ENCODE measurements at places on chromosomes 6 and 20.

GRCh38 chr6:14423330-14423729 lies 305.8 kb downstream of the CD83 start:
- no peak for DNase-seq

- no peak for DNase-seq
Measured at GRCh38 chr6:166633732-166634535, 6.9 kb upstream of the RPS6KA2 start.

DNA sequence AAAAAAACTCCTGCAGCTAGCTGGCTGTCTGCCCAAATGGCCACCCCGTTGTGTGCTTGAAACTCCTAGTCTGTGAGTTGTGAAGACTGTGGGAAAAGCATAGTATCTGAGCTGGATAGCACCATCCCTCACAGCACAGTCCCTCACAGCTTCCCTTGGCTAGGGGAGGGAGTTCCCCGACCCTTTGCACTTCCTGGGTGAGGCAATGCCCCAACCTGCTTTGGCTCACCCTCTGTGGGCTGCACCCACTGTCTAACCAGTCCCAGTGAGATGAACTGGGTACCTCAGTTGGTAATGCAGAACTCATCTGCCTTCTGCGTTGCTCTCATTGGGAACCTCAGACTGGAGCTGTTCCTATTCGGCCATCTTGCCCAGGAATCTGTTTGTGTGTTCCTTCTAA lies 260.6 kb upstream of the STXBP5 start:
- DNase-seq, result no peak

GRCh38 chr20:25237610-25238318 lies 10.1 kb upstream of the PYGB start:
- DNase-seq, result peak; percentile 96

DNA sequence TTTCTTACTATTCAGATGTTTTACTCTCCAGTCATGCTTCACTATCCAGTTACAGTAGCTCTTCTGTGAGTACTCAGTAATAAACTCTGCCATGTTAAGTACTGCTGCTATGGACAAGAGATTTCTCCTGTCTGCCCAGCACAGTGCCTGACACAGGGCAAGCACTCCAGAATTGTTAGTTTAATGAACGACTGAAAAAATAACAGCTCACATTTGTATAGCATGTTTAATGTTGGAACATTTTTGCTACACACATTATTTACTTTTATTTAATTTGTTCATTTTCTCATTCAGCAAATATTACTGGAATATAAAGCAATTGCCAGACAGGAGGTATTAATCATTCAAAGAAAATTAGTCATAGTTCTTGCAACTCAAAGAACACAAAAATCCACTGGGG lies 142.6 kb upstream of the HMGN3 start:
- no peak for DNase-seq

- no peak for DNase-seq
Measured at GRCh38 chr6:166830185-166830890, 126.0 kb downstream of the RNASET2 start.

DNA sequence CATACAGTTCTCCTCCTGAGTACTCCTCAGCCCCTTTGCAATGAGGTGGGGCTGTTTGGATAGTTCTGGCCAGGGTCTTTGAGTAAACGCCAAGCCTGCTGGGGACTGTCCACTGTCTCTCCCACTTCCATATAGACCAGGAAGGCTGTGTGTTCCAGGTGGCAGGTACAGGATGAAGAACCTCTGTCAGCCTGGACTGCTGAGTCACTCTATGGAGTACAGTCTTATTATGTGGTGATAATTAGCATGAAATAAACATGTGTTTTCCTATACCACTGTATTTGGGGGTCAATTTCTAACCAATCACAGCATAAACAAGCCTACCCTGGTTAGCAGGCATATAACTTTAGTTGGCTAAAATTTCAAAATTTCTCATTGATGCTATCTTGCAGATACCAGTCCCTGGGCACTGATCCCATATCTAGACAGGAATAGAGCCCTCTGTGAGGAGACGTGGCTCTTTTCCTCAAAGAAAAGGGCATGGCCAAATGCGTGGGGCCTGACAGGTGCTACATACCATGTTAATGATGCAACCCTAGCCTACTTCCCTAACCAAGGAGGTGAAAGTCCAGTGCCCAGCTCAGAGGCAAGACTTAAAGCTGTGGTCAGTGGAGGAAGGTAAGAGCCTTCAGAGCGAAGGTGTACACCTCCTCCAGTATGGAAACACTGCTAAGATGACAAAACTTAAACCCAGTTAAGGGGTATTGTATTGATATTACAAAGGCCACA lies 4.5 kb upstream of the ALDH8A1 start:
- no peak for DNase-seq

DNA sequence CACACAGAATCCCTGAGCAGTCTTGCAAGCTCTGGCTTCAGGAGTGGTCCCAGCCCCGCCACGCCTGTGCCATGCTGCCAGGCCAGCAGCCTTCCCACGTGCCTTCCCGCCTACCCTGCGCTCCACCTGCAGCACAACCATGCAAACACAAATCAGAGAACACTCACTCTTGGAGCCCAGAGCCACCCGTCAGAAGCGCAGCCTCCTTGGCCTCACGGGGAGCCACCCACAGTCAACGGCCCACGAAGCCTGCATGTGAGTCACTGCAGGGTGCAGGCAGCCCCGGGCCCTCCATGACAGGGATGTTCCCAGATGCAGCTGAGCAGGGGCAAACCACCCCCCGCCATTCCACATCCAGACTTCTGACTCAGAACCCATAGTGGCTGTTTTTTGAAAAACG lies 217.0 kb downstream of the DLL1 start:
- DNase-seq, result no peak

- DNase-seq, result no peak
Measured at GRCh38 chr6:148971031-148971927, 224.4 kb downstream of the UST start.

DNA sequence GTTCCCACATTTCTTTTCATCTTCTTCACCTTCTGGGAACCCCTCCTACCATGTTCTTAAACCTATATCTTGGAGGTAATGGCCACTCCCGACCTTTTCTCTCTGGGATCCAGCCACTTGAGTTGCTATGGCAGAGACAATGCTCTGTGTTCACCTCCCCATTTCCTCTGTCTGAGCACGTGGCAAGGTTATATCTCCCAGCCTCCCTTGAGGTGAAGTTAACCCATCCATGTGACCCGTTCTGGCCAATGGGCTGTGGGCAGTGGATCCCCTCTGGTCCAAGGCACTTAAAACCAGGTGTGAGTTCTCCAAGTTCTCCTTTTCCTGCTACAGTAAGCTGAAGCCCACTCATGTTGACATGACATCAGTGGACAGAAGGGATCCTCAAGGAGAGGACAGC lies 261.4 kb downstream of the LRFN2 start:
- DNase-seq, result no peak

DNA sequence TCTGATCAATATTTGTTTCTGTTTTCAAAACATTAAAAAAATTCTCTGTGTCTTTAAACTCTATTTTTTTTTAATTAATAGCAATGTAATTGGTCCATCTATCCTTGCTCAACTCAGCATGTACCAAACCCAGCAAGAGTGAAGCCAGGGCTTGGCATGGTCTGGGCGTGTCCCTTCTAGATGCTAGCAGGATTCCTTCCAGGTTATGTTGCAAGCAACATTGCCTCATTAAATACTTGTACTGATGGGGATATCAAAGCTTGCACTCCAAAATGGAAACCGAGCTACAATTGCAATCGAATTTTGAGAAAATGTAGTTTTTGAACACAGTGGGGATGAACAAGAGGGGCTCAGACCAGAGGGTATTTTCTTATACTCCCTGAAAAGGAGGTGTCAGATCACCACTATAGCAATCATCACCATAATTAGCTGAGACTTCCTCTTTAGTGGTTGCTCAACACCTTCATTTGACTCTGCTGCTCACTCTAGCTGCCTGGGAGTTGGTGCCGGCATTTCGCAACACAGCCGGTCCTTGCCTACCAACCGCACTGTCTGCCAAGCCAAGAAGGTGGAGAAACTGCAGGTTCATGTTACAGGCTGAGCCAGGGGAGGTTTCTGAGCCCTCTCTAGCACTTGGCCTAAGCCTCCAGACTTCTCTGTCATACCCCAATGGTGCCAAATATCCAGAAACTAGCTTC lies 67.8 kb upstream of the RALGAPA2 start:
- no peak for DNase-seq

- DNase-seq, result no peak
Measured at GRCh38 chr20:33124994-33125393, 43.0 kb upstream of the BPIFA2 start.

GRCh38 chr20:63828951-63829350 lies 2.1 kb downstream of the ZBTB46 start:
- DNase-seq, result no peak

DNA sequence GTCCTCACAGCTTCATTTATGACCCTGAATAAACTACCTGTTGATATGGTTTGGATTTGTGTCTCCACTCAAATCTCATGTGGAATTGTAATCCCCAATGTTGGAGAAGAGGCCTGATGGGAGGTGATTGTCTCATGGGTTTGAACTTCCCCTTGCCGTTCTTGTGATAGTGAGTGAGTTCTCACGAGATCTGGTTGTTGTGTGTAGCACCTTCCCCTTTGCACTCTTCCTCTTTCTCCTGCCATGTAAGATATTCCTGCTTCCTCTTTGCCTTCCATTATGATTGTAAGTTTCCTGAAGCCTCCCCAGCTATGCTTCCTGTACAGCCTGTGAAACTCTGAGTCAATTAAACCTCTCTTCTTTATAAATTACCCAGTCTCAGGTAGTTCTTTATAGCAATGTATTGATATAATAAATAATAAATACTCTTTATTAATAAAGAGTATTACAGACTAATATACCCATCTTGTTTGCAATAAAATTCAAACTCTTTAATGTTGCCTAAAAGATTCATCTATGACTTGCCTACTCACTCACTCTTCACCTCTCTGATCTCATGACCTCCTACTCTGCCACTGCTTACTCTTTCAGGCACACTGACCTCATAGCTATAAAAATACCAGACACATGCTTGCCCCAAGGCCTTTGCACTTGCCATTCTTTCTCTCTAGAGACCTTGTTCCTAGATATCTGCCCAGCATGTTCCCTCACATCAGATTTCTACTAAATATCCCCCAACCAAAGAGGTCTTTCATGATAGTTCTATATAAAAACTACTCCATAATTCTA lies 256.4 kb upstream of the MARCKS start:
- no peak for DNase-seq

DNA sequence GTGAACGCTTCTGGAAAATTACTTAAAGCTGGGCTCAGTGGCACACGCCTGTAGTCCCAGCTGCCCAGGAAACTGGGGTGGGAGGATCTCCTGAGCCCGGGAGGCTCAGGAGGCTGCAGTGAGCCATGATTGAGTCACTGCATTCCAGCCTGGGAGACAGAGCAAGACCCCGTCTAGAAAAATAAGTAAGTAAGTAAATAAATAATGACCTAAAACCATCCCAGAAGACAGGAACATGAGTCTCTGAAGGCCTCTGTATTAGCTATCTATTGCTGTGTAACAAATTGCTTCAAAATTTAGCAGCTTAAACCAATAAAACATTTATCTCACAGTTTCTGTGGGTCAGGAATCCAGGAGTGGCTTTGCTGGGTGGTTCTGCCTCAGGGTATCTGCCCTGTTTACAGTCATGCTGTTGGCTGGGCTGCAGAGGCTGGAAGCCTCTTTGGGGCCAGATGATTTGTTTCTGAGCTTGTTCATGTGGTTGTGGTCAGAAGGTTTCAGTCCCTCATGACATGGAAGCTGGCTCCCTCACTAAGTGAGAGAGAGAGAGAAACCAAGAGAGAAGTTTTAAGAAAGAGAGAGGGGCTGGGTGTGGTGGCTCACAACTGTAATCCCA lies 48.4 kb upstream of the NCOA3 start:
- DNase-seq, result peak; percentile 68

- DNase-seq, result no peak
Measured at GRCh38 chr6:111875741-111876140, 2.5 kb upstream of the FYN start.

DNA sequence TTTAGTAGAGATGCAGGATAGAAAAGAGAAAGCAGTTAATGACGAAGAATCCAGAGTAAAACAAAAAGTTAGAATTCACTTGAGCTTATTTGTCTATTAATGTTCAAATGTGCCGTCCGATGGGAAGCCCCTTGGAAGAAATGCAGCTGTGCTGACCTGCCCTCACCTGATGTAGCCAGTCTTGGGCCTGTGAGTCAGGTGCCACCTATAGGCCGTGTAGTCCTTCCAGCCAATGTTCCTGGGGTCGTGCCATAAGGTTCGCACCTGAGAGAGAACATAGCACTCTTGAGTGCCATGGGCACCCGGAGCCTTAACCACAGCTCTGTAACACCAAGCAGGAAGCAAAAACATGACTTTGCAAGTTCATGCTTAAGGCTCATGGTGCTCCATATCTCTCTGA lies 32.4 kb downstream of the THBS2 start:
- no peak for DNase-seq

- DNase-seq, result no peak
Measured at GRCh38 chr6:162750776-162751175, 23.0 kb downstream of the PACRG start.

- DNase-seq, result peak; percentile 81
Measured at GRCh38 chr20:32685541-32686529, 12.1 kb upstream of the C20orf203 start.

DNA sequence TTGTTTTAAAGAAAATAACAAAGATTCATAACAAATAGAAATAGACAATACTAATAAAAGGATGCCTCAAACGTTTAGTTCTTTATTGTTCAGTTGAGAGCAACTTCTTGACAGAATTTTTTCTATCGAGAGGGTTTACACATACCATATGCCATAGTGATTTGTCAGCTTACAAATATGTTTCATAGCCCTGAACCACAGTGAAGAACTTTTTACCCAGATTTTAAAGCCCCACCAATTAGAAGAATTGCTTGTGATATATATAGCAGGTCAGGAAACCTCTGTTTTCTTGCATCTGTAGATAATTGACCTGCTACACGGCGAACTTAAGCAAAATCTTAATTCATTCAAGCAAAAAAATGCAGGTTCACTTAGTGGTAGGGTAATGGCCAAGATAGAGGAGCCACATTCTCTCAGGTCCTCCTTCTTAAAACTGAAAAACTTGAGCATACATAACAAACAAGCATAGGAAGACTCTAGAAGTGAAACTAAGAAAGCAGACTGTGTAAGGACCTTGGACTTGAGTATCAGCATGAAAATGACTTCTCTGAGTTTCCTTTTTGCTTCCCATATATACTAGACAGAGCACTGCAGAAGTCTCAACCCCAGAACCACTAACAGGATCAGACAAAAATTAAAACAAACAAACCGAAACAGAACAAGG lies 39.5 kb downstream of the CRISP1 start:
- DNase-seq, result no peak

DNA sequence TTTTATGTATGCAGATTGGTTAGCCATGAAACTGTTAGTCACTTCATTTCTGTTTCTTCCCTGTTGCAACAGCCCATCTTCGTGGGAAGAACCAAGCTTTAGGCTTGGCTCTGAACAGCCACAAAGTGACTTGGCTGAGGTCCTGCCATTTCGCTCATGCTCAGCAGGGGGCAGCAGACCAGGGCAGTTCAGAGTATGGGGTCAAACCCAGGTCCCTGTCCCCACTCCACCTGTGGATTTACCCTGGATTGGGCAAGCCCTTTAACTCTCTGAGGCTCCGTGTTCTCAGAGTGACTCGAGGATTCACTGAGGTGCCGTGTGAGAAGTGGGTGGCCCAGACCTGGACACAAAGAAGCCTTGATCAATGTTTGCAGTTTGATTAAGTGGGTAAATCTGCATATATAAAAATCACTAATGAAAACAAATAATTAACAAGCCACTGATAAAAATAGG lies 19.8 kb upstream of the MAP1LC3A start:
- DNase-seq, result no peak

- no peak for DNase-seq
Measured at GRCh38 chr6:129350278-129350677, 359.7 kb downstream of the ARHGAP18 start.

All from AG04450 (cell line).